ENCODE measurements at places on chromosomes 7 and 10.

GRCh38 chr7:88772776-88773175 lies 13.3 kb downstream of the ZNF804B start:
- no peak for DNase-seq

DNA sequence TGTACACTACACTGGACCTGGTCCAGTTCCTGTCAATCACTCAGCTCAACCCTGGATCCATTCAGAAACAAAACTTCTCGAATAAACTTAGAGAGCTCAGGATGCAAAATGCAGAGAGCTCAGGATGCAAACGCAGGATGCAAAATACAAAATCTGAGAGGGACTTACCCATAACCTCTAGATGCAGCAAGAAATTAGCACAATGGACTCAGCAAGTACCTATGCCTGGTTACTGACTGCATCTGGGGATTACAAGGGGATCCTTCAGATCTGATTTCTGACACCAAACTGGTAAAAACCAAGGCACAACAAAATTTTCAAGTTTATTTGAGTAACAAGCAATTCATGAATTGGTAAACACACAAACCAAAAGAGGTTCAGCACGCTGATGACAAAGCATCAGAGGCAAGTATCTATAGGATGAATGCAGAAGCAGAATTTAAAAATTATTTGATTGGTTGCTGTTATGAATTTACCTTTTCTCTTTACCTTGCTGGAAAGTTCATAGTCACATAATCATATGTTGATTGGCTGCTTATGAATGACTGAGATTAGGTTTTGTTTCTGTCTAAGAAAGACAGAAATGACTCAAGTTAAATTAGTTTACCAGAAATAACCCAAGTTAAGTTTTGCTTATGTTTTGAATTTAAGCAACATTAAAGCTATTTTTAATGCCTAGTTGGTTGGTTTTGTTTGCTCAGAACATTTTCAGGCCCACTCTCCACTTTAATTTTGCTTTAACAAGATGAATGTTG lies 11.4 kb downstream of the GIMAP6 start:
- DNase-seq = no peak

- DNase-seq = peak; percentile 24
These were observed 240.3 kb upstream of the KAT6B start for GRCh38 chr10:74586088-74586585.

GRCh38 chr10:72887043-72887442 lies 6.5 kb upstream of the OIT3 start:
- peak; percentile 29 for DNase-seq

- peak; percentile 73 for DNase-seq
These were observed 49.4 kb downstream of the AKR1D1 start for GRCh38 chr7:138125598-138126111.

DNA sequence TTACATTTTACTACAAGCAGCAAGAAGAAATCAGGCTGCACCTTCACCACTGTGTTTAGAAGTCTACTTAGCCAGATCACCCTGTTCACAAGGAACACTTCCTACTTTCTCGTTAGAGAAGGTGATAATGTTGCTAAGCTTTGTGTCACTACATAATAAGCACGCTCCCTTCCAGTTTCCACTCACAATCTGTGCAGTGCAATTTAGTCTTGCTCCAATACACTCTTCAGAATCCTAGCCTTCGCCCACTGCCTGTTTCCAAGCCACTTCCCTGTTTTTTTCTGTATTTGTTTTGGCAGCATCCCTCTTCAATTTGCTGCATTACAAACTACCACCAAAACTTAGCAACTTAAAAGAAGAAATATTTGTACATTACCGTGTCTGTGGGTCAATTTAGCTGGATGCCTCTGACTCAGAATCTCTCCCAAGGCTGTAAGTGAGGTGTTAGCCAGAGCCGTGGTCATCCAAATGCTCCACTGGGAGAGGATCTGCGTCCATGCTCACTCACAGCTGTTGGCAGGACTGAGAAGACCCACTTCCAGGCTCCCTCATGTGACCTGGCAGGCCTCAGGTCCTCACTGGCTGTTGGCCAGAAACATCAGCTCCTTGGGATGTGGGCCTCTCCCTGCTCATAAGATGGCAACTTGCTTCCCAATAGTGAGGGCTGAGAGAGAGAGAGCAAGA lies 110.4 kb downstream of the PON1 start:
- peak; percentile 58 for DNase-seq

DNA sequence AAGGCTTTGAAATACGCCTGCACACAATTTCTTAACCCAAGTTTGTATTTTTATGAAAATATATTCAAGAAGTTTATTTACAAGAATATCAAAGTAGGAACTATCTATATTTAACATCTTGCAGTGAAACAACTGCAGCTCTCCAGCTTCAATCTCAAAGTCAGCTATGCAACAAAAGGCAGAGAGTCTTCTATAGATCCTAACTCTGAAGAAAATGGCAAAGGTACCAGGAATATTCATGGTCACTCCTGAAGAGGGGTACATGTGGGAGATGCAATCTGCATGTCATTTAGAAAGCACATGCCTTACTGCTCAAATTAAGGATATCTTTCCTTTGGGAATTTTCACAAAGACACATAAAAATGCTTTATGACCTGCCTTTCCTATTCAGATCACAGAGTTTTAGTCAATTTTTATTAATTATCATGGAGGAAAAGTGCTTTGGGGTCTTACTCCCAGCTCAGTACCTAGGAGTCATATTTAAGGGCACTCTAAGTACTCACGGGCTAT lies 1.5 kb downstream of the ANK3 start:
- DNase-seq = no peak

DNA sequence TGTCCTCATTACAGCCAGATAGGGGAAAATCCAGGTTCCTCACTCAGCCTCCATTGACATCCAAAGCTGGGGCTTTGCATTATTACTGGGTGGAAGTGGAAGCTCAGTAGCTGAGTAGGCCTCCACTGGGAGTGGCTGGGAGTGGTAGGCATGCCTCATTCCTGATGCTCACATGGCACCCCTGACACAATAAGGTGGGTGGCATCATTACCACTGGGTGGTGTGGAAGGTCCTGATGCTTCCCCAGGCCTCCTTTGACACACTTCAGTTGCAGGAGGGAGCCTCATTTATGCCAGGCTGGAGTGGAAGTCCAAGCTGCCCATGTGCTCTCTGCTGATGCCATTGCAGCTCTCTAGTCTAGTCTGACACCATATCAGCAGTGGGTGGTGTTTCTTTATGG lies 48.2 kb upstream of the GPR141 start:
- no peak for DNase-seq

DNA sequence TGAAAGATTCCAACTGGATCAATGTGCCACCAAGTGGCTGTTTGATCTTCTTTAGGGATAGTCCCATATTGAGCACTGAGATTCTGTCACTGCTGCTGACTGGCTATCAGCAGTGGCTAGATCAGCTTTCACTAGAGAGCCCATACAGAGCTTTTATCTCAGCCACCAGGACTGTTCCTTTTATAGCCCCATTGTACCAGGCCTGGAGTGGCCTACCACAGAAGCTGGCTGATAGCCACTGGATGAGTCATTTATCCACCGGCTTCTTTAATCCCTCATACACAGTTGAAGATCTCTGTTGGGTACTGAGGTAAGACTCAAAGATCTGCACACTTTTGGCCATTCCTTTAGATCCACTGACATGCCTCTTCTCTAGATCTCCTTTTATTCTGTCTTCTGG lies 1101.1 kb downstream of the SORCS3 start:
- DNase-seq = no peak

- no peak for DNase-seq
These were observed 41.5 kb downstream of the PRF1 start for GRCh38 chr10:70561070-70561469.

DNA sequence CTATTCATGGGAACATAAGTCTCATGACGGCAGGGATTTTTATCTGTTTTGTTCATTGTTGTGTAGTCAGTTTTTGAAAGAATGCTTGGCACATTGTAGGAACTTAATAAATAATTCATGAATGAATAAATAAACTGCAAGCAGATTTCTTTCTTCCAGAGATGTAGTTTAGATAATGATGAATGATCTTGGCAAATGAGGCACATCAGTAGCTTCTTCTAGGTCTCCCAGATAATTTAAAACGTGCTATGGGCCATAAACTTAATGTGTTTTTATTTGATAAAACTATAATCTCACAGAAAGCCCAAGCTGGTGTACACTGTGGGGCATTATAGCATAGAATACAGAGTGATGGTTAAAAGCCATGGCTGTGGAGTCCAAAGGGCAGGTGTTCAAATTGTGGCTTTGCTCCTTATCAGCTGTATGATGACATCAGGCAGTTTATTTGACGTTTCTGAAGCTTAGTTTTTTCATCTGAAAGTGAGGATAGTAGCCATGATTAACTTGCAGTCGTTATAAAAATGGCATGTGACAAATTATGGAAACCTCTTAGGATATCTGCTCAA lies 3.5 kb downstream of the MGAM start:
- DNase-seq = no peak

- DNase-seq = no peak
These were observed 138.4 kb upstream of the TNS3 start for GRCh38 chr7:47720141-47720906.

DNA sequence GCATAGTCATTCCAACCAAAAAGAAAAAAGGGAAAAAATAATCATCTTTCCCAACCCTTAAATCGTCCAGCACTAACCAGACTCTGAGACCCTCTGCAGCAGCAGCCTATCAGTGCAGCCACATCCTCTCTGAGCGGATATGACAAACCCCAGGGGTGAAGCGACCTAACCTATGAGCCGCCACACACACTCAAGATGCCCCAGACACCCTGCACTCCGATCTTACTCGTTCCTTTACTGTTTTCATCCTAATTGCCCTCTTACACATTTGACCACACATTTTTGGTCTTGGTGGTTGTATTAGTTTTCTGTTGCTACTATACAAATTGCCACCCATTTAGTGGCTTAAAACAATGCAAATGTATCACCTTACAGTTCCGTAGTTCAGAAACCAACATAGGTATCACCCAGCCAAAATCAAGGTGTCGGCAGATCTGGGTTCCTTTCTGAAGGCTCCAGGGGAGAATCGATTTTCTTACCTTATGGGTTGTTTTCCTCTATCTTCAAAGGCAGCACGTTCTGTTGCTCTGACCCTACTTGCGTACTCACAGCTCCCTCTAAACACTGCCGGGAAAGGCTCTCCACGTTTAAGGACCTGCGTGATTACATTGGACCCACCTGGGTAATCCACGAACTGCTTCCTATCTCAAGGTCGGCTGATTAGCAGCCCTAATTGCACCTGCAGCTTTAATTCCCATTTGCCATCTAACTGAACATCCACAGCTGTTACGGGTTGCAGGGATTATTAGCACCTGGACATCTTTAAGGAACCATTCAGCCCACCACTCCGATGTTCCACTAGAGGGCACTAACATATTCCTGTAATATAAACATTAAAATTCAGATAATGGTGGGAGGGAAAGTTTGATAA lies 37.3 kb upstream of the PRSS1 start:
- DNase-seq = no peak

DNA sequence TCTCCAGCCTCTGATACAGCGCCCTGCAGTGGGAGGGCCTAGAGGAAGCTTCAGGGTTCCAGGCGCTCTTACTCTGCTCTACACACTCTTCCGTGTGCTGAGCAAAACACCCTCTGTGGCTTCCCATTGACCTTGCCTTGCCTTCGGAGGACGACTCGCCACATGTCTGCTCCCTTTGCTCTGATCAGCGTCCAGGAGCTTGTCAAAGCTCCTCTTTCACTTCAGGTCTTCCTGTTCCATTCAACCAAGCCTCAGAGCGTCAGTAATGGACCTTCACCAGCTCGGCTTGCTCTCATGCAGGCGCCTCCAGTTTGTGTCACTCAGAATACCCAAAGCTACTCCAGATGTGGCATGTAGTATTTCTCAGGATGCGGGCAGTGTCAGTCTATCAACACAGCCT lies 173.9 kb downstream of the ARID5B start:
- DNase-seq = no peak

- DNase-seq = no peak
These were observed 164.4 kb downstream of the GLRX3 start for GRCh38 chr10:130300608-130301020.

GRCh38 chr10:70760271-70760787 lies 24.8 kb downstream of the TBATA start:
- DNase-seq = no peak

DNA sequence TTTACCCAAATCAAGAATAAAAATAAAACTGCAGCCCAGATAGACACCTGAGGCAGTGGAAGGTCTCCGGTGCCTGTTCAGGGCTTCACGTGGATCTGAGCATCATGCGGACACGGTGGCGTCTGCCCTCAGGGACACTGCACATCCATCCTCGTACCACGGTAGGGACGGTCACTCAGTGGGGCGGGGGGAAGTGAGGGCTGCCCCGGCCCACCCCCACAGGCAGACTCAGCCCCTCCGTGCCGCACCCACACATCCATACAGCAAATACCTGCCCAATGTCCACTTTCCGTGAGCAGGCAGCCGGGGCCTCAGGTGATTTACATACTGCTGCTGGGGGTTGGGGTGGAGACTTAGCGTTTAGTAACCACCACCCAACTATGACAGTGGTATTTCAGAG lies 207.8 kb downstream of the DIP2C start:
- DNase-seq = no peak

DNA sequence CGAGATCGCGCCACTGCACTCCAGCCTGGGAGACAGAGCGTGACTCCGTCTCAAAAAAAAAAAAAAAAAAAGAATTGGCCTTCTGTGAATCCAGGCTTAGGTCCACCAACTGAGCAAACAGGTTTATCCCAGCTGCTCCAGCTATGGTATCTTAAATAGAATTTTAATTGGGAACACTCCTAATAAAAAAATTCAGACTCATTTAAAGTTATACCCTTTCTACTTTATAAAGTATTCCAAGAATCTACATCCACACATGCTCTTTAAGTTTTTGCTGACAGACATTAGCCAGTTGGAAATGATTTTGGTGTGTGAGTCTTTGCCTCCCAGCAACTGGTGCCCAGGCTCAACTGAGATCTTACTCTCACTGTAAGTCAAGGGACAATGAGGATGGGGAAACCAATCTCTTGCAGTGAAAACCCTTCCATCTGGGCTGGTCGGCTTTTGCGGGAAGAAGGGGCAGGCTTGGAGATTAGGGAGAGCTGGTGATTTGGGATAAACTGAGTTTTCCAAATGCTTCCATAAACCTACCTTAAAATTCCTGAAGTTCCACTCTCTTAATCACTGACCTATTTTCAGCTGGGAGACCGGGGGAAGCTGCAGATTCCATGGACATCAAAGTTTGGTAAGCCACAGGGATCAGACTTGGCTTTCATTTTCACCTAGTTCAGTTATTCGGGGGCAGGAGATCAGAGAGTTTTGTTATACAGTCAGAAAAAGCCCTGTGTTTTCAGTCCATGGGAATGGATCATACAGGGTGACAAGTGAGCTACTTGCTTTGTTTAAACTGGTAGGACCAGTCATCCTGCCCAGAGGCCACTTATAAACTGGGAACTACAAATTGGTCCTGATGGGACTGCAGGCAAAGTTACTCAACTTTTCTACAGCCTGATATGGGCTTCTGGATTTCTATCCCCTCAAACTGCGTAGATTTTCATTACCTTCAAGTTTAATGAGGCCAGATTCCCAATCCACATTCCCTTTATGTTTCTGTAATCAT lies 89.3 kb upstream of the ZNF746 start:
- DNase-seq = no peak

DNA sequence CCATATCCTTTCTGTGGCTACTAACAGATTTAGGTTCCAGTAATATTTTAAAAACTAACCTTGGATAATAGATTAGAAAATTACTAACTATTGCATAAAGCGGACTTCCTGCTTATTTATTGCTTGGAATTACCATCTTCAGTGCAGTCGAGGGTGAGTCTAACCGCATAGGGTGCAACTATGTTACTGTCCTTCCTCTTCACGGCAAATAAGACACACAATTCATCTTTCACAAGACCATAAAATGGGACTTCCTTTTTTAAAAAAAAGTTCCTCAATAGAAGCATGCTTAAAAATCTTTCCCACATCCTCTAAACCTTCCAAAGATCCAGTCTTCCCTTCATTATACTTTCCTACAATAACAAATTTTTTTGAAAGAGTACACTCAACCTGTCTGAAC lies 2.1 kb downstream of the SLC25A40 start:
- peak; percentile 6 for DNase-seq

Data from pons (tissue), 1 donor.